ENCODE measurements at places on chromosomes 3 and 15. TPM values are rescaled to one million over a fixed set of nuclear protein-coding genes. Genes with fewer than 3 reads are reported as not detected.

Gene STRIT1
- total RNA-seq, result not detected

Gene TYRO3
- total RNA-seq, result 20.8 TPM

Gene MED12L
- 15.7 TPM for total RNA-seq

Gene ATP13A5
- total RNA-seq, result 0.88 TPM

Gene ISLR2
- total RNA-seq, result 14.3 TPM

Gene ARGFX
- not detected for total RNA-seq

Gene KNL1
- 1.1 TPM for total RNA-seq

Gene PLSCR4
- total RNA-seq, result 0.37 TPM

Gene SEMA6D
- total RNA-seq, result 98.2 TPM

Gene ARL14
- total RNA-seq, result not detected

Gene CCR5
- total RNA-seq, result not detected

Gene LEKR1
- 1.2 TPM for total RNA-seq

Gene SORD
- total RNA-seq, result 24.1 TPM

Gene PP2D1
- 0.78 TPM for total RNA-seq

Gene FEZF2
- total RNA-seq, result 0.69 TPM

Gene BFSP2
- not detected for total RNA-seq

Gene GOLGA8J
- total RNA-seq, result 0.39 TPM

Gene GOLGA6A
- 0.29 TPM for total RNA-seq

Gene FSTL1
- total RNA-seq, result 57.4 TPM

Gene OSBPL10
- 2.2 TPM for total RNA-seq

Gene TMCO5A
- total RNA-seq, result not detected

Gene CNTN6
- 0.81 TPM for total RNA-seq

Gene IMPG2
- total RNA-seq, result 0.52 TPM

Gene FAM3D
- total RNA-seq, result 0.17 TPM

Gene DAZL
- total RNA-seq, result 0.05 TPM

Gene EPHB1
- 0.31 TPM for total RNA-seq

Gene SLC22A14
- total RNA-seq, result 0.11 TPM

Gene NOX5
- total RNA-seq, result 0.15 TPM

Gene RPSA
- 1,424 TPM for total RNA-seq

Gene ASB14
- total RNA-seq, result 1.9 TPM

Gene AP3B2
- total RNA-seq, result 20.7 TPM

Gene CLRN1
- 2.5 TPM for total RNA-seq

Gene FAM174B
- 8.2 TPM for total RNA-seq

Gene TGM4
- 0.37 TPM for total RNA-seq

Gene CEP19
- total RNA-seq, result 3.7 TPM

Gene LTF
- 1.6 TPM for total RNA-seq

Gene KLHL6
- 1.5 TPM for total RNA-seq

Gene GP9
- total RNA-seq, result not detected

Gene TTC21A
- total RNA-seq, result 3.6 TPM

Gene WDR93
- total RNA-seq, result 0.09 TPM

Gene GORASP1
- 39.1 TPM for total RNA-seq

Gene IL20RB
- 1.2 TPM for total RNA-seq

Gene GCSAM
- total RNA-seq, result 0.14 TPM

Gene SLC6A1
- 3.9 TPM for total RNA-seq

Gene MKRN3
- total RNA-seq, result 33.8 TPM

Gene TEX264
- total RNA-seq, result 49.4 TPM

Gene SLC12A8
- total RNA-seq, result 4.2 TPM

Gene IL16
- 1.0 TPM for total RNA-seq

Gene GREM1
- 0.33 TPM for total RNA-seq

Gene SLC28A1
- total RNA-seq, result not detected

Gene CRYGS
- 4.4 TPM for total RNA-seq

Measured in motor neuron (in vitro differentiated cells).